ENCODE measurements at places on chromosomes 4 and X.
A peak's percentile ranks its signal among the peaks of the same experiment; 100 is the strongest.

- no peak for DNase-seq
Measured at GRCh38 chrX:150348365-150348764, 14.8 kb upstream of the MAMLD1 start.

- peak; percentile 42 for DNase-seq
Measured at GRCh38 chr4:107736924-107737448, 17.0 kb upstream of the PAPSS1 start.

GRCh38 chr4:166941629-166942028 is 292.7 kb downstream of the SPOCK3 start:
- peak; percentile 16 for DNase-seq

DNA sequence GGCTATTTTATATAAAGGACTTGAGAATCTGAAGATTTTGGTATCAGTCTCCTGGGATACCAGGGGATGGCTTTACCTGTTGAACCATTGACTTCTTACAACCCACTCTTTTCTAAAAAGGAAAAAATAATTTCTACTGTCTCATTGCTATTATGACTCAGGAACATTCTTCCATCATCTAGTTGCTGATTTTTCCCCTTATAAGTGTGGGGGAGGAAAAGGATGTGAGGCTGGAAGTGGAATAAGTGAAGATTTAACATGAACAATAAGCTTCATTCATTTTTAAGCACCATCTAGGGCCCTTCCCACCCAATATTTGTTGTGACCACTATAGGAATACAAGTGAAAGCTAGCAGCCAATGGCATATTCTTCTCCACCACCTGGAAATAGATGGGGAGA is 10.6 kb upstream of the MND1 start:
- DNase-seq = no peak

- DNase-seq = no peak
Measured at GRCh38 chr4:101993002-101993841, 202.7 kb downstream of the BANK1 start.

All from foreskin fibroblast (primary cell).